Vagina (tissue), 2 donors: ENCODE measurements at places on chromosomes 2 and 18. TPM values are rescaled to one million over a fixed set of nuclear protein-coding genes. Genes with fewer than 3 reads are reported as not detected.
A peak's percentile ranks its signal among the peaks of the same experiment; 100 is the strongest.

DNA sequence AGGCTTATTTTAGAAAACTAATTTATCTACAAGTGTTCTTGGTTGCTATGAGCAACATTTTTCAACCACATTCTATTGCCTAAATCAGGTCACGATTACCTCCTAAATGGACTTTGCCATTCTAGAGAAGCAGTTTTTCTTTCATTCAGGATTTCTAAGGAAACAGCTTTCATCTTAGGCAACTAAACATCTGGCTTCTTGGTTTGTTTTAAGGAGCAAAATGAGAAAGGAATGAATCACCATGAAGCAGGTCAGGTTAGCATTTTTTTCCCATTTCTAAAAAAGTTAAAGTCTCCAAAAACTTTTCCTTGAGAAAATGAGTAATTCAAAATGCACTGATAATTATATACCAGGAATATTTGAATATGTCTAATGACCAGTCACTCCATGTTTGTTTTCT, 114.8 kb downstream of the GAREM1 start:
- peaks cover 9% of the 10 kb centered on the region for H3K4me1 ChIP-seq
- H3K36me3 ChIP-seq: no peaks in the 10 kb centered on the region
- H3K27ac ChIP-seq: no peak overlapping the region
- no peak for DNase-seq

DNA sequence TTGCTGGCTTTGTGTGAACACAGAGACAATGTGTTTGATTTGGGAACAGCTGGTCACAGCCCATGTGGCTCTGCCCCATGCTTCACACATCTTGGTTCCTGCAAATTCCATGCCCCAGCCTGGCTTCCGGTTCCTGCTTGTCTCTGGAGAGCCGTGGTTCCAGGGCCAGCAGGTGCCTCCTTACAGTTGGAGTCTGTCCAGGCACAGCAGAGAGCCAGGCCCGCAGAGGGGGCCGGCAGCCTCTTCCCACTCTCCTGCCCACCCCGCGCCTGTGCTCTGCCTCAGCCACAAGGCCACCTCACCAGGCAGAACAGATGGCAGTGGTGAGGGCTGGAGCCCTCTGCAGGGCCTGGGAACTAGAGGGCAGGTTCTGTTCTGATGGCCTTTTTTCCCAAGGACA, 81.5 kb downstream of the LDLRAD4 start:
- H3K4me1 ChIP-seq: peaks cover 14% of the 10 kb centered on the region
- no peaks in the 10 kb centered on the region for H3K27me3 ChIP-seq
- H3K27ac ChIP-seq: no peak overlapping the region
- no peaks in the 10 kb centered on the region for H3K36me3 ChIP-seq

The SPDYA gene
- 5.2 TPM for total RNA-seq

DNA sequence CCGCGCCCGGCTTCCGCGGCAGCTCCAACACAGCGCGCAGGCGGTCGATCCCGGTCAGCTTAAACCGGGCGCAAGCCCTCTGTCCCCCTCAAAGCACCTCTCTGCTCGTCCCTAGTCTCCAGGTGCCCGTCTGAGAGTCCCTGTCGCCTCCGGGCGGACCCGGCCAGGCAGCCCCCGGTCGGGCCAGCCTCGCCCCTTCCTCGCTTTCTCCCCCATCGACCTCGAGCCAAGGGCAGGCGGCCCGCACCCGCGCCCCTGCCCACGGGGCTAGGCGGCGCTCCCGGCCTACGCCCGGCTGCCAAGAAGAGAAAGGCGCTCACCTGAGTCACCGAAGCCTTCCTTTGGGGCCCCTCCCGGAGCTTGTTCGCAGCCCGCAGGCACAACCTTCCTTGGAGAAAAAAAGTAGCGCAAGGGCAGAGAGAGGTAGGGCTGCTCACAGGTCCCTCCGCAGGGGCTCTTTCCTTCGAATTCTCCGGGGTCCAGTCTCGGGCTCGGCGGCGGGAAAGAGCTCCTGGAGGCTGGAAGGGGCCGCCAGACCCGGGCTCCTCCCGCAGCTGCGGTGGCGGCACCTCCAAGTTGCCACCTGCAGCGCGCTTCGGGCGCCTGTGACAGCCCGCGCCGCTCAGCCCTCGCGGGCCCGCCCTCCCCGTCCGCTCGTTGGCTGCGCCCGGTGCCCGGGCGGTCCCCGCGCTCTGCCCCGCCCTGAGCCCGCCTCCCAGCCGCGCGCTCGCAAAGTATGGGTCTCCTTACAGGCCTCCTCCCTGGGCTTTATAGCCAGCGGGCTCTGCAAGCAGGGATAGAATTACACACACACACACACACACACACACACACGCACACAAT, 86.5 kb upstream of the EPB41L3 start:
- no peaks in the 10 kb centered on the region for H3K36me3 ChIP-seq
- no peaks in the 10 kb centered on the region for H3K27me3 ChIP-seq
- H3K4me3 ChIP-seq: peak overlapping the region; percentile 51
- peaks cover 20% of the 10 kb centered on the region for H3K4me1 ChIP-seq
- H3K27ac ChIP-seq: peak overlapping the region; percentile 21

DNA sequence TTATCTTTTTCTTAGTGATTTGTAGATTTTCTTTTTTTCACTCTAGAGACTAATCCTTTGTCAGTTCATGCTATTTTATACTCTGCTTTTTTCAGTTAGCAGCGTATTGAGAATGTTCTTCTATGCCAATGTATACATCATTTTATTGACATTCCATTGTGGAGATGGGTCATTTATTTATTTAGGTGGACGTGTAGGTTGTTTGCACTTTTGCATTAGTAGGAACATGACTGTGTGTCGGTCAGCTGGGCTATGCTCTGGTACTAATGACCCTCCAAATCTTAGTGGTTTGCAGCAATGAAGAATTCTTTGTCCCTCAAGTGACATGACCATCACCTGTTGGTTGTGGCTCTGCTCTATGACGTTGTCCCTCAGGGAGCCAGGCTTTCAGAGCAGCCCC, 33.6 kb downstream of the HPCAL1 start:
- peaks cover 21% of the 10 kb centered on the region for H3K4me1 ChIP-seq
- H3K27ac ChIP-seq: no peak overlapping the region
- no peak overlapping the region for H3K4me3 ChIP-seq
- H3K36me3 ChIP-seq: no peaks in the 10 kb centered on the region
- no peak for DNase-seq

The CYS1 gene
- 13.5 TPM for total RNA-seq

DNA sequence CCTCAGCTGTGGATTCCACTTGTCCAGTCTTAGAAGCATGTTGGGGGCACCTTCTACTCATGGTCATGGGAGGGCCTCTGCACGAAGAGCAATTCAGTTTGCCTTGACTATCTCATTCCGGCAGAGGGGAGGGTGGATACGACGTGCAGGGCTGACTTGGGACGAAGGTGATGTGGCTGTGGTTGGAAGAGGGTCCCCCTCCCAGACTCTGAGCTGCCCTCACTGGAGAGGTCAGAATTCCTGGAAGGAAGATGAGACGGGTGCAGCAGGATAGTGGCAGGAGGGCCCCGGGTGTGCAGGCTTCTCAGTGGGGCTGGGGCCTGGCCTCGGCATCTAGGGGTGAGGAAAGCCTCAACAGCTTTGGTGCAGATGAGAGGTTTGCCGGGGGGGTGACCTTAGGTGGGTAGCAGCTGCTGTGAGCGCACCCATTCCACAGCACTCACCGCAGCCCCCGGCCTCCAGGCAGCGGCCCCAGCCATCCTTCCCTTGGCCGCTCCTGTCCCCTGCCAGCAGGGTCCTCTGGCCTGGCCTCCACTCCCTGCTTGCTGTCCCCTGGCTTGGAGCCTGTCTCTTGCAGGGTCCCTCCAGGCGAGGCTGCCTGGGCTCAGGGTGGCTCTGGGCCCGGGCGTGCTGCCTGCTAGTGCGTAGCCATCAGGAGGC, 3.2 kb downstream of the RNPEPL1 start:
- H3K4me1 ChIP-seq: peaks cover 56% of the 10 kb centered on the region
- H3K4me3 ChIP-seq: no peak overlapping the region
- no peak for DNase-seq
- no peak overlapping the region for H3K27ac ChIP-seq

- no peak overlapping the region for H3K4me3 ChIP-seq
- no peaks in the 10 kb centered on the region for H3K27me3 ChIP-seq
- peaks cover 24% of the 10 kb centered on the region for H3K4me1 ChIP-seq
- DNase-seq: no peak
- H3K27ac ChIP-seq: peak overlapping the region; percentile 93
- no peaks in the 10 kb centered on the region for H3K36me3 ChIP-seq
These were observed 13.9 kb upstream of the MLPH start for GRCh38 chr2:237472909-237473877.

The GKN1 gene
- total RNA-seq: not detected

DNA sequence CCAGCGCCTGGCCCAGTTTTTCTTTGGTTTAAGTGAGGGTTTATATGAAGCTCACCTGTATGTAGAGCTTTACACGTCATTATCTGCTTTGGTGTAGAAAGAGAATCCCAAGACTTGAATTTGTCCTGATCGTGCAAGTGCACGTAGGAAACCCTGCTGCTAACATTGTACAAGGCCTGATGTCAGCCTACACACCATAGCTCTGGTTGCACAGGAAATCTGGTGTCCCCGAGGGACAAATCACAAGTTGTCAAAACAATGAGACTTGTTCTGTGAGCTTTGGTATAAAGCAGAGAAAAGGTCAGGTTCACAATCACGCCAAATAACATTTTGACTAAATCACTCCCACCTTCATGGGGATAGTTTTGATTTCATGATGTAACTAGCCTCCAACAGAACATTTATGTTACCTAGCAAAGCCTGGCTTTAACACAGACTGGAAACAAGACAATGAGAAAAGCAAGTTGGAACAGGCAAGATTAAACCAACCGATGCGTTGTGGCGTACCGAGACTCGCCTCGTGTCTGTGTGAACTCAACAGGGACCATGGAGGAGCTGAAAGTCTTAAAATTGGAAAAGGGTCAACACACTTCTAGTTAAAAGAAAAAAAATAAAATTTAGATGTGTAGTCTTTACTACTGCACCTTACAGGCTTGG, 41.4 kb downstream of the ZAP70 start:
- no peak overlapping the region for H3K27ac ChIP-seq
- no peaks in the 10 kb centered on the region for H3K27me3 ChIP-seq
- DNase-seq: no peak
- H3K4me1 ChIP-seq: no peaks in the 10 kb centered on the region
- no peak overlapping the region for H3K4me3 ChIP-seq
- H3K36me3 ChIP-seq: no peaks in the 10 kb centered on the region
